ENCODE measurements at places on chromosomes 11 and 22.

DNA sequence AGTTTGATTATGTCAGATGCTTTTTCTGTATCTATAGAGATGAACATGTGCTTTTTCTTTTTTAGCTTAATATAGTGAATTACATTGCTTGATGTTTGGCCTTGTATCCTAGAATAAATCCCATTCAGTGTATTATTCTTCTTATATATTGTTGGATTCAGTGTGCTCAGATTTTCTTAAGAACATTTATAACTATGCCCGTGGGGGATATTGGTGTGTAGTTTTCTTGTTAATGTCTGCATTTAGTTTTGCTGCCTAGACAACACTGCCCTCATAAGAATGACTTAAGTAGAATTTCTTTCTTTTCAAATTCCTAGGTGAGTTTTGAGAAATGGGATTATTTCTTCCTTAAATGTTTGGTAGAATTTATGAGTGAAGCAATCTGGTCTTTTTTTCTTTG lies 98.5 kb downstream of the TMEM135 start:
- DNase-seq, result no peak

- DNase-seq, result no peak
Observed at GRCh38 chr22:41070665-41071331, 21.6 kb upstream of the EP300 start.

- DNase-seq, result no peak
Observed at GRCh38 chr22:37275622-37276021, 6.7 kb upstream of the CYTH4 start.

DNA sequence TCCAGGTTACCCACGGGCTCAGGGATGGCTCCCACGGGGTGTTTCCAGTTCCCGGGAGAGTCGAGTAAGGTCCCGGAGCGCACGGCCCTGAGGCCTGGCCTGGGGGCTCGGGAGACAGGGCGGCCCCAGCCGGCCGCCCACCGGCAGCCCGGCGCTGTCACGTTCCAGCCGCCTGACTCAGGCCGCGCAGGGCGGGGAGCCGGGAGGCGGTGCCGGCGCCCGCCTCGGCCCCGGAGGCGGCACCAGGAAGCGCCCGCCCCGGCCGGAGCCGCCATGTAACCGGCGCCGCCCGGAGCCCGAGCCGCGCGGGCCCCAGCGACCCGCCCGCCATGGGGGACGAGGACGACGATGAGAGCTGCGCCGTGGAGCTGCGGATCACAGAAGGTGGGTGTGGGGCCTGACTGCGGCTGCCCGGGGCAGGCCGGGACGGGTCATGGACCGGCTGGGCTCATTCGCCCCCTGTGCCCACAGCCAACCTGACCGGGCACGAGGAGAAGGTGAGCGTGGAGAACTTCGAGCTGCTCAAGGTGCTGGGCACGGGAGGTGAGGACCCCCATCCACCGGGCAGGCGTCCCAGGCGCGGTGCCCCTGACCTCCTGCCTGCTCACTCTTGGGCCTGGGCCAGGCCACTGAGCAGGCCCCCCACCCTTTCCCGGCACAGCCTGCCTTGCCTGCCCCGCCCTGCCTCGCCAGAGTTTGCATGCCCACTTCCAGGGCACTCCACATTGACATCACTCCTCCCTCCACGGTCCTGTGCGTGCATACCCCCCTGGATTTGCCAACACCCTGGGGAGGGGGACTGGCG lies at the start of gene RPS6KA4:
Gene RPS6KA4, plus strand, starts transcription at position 256 of the 805 bp plus-strand sequence. Its CDS starts 74 bp downstream, at position 330.
- DNase-seq, result peak; percentile 67

GRCh38 chr11:65886826-65887722 lies 1.2 kb downstream of the FIBP start:
- DNase-seq, result no peak

- DNase-seq, result no peak
Observed at GRCh38 chr11:34379079-34379478, 21.3 kb upstream of the ABTB2 start.

DNA sequence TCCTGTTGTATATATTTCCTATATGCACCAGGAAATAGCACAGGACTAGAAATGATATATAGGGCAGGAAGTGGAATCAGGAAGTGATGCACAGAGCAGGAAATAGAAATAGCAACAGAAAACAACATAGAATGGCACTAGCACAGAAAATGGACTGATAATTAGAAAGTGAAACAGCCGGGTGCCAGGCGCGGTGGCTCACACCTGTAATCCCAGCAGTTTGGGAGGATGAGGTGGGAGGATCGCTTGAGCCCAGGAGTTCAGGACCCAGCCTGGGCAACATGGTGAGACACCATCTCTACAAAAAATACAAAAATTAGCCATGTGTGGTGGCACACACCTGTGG lies 10.0 kb upstream of the RELT start:
- DNase-seq, result no peak
